ENCODE measurements at places on chromosomes 13 and 19.
A peak's percentile ranks its signal among the peaks of the same experiment; 100 is the strongest.

- DNase-seq, result no peak
These were observed 13.1 kb upstream of the GTF3A start for GRCh38 chr13:27411341-27411740.

DNA sequence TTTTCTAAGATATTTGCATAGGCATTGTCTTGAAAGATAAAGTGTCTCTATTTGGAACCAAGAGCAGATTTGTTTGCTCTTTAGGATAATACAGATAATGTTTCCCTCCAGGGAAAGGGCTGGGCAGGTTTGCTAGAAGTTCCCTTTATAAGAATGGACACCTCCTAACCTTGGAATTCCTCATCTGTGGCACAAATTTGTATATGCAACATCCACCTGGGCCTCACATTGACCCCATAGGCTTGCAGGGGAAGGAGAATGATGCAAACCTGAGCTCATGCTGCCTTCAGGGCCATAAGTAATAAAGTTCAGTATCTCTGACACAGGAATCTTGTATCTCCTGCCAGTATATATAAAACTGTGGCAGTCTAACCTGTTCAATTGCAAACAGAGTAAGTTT lies 508.4 kb upstream of the MIR17HG start:
- DNase-seq, result no peak

DNA sequence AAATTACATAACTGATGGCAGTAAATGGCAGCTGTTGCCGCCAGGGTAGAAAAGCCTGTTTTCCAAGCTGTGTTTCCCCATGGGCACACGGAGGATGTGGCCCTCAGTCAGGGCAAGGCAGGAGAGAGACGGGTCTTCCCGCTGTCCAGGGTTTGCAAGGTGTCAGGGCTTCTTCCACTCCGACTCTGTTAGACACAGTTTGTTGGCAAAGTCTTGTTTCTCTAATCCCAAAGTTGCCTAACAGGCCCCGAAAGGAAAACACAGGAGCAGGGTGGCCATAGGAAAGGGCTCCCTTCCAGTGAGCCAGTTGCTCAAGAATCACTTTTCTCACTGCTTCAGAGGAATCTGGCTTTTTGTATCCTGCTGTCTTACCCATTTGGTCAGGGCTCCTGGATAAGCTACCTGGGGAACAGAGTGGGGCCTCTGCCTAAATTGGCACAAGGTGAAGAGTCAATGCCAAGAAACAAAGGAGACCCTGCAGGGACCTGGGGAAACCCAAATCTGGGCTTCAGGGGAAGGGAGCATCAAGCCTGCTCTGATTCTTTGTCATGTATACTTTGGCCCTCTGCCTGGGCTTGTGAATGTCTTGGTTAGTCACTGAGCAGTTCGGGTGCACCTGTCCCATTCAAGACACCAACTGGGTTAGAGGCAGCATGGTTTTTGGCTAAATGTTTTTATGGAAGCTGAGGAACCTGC lies 29.0 kb upstream of the CXCL17 start:
- no peak for DNase-seq

DNA sequence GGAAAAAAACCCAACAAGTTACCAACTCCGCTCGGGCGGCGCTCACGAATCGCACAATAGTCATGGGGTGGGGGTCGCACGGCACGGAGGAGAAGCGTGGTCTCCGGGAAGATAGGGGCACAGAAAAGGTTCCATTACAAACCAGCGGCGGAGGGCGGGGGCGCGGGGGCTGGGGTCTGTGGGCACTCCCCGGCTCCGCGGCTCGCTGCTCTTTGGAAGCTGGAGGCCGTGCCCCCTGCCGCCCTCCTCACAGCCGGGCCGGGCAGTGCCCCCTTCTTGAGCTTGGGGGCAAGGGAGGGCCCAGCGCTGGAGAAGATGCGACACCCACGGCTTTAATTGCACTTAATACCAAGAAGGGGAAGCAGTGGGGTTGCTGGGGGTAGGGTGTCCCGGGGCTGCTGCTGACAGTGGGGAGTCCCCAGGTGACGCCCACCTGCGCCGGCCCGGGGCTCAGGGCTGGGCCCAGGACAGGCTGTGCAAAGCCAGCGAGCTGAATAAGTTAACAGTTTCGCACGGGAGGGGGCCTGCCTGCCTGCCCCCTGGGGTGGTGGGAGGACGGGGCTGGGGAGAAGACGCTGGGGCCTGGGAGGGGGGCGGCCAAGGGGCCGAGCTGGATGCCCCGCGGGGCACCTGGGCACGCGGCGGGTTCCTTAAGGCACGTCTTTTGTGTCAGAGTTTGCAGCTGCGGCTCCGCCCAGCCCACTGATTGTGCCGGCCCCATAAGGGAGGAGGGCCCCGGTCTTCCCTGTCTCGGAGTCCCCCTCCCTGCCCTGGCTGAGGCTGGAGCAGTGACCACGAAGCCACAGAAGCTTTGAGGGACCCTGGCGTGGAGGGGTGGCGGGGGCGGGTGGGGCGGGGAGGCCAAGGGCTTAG lies 9.8 kb downstream of the DCAF15 start:
- no peak for DNase-seq

DNA sequence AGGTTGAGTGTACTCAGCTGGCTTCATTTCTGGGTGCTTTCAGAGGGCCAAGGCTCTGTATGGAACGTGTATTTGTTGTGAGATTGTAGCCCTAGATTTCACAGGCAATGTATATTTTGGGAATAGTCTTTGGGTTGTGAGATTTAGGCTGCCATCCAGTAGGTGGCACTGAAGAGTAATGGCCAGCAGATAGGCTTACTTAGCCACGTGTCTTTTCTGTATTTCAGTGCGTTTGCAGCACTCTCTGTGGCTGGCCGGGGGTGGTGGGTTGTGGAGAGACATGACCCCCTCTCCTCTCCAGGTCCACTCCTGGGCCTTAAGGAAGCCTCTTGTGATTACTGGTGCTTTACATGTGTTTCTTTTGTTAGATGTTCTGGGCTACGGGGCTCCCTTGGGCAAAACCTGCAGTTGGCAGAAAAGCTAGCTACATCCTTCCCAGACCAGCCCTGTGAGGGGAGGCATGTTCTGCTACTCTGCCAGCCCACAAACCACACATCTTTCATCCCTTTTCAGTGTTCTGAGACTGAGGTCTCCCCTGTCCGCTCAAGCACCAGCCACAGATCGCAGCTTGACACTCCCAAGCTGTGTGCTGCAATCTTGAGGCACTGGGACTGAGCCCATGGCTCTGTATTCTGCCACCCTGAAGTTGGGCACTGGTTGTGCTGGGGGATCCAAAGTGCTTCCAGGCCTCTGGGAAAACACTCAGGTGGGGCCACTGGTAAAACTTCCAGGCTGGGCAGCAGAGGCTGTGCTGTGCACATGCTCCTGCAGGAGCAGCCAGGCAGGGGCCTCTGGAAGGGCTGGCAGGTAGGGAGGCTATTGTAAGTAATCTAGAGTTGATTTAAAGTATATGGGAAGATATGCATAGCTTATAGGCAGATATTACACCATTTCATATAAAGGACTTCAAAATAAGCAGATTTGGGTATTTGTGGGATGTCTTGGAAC lies 1096.8 kb upstream of the PCDH20 start:
- DNase-seq, result no peak

DNA sequence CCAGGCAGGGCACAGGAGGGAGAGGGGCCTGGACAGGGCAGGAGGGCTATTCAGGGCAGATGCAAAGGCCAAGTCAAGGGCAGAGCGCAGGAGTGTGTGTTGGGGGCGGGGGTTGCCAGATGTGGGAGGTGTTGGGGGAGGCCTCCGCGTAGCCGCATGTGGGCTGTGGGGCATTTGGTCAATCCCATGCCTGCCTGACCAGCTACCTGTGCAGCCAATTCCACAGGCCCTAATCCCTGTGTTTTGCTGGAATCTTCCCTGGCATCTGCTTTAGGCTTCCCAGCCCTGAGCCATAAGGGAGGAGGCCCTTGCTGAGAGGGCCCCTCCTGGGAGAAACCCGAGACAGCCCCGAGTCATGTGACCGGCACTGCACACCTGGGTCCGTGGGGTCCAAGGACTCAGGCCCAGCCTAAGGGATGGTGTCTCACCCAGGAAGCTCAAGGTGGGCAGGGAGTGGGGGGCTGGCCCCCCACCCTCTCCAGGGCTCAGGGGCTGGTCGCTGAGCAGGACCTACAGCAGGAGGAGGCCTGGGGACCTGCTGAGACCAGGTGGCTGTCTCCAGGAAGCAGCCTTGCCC lies 20.3 kb downstream of the RFX1 start:
- DNase-seq, result no peak

GRCh38 chr13:33728271-33729037 lies 89.5 kb upstream of the RFC3 start:
- no peak for DNase-seq

- no peak for DNase-seq
These were observed 4.5 kb downstream of the KCNN4 start for GRCh38 chr19:43776286-43776685.

DNA sequence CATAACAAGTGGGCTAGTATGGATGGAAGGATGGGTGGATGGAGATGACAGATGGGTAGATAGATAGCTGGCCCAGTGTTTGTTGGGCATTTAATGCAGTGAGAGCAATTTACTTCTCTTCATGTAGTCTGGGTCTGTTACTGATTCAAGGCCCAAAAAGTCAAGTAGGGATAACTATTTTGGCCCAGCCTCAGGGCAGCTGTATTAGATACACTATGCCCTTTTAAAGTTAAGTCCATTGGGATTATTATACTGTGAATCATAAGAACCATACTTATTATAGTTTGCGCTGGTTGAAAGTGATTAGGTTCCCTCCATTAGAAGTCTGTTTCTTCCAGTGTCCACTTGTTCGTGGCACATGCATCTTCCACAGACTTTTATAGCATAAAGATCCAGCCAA lies 4.7 kb downstream of the ITGBL1 start:
- DNase-seq, result no peak

GRCh38 chr13:26482451-26483197 lies 74.9 kb upstream of the WASF3 start:
- DNase-seq, result peak; percentile 17

DNA sequence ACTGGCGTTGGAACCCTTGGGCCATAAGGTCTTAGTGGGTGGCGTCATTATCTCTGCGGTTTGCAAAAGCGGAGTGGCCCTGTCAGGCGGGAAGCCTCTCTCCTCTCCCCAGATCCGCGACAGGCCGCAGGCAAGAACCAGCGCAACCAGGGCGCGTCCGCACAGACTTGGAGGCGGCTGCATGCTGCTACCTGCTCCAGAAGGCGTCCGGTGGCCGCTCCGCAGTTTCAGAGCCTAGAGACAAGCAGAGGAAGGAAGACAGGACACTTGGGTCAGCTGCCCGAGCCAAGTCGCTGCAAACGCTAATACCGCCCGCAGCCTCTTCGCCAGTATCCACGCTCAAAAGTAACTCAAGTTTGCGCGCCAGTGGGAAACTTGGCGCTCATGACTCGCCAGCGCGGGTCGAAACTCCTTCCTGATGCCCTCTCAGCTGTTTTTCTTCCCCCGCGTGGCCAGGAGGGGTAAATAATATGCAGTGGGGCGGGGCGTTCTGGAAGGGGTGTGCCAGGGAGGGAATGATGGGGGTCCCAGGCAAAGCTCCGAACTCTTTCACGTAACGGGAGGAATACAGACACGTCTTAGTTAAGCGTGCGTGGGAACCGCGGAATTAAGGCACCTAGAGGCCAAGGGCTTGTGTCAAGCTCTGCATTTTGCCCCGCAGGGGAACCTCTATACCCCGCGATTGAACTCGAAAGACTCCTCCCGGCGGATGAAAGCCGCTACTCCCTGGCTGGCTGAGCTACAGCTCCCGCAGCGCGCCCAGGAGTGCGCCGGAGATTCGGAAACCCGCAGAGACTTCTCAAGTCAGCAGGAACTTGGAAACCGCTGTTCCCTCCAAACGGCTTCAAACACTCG lies at the start of gene EDNRB:
EDNRB (minus strand) TSS at position 441 of the 855 bp plus-strand sequence; CDS start at position 183, 258 bp downstream.
- no peak for DNase-seq

GRCh38 chr19:16542910-16543472 lies 754 bp upstream of the CHERP start:
- no peak for DNase-seq

DNA sequence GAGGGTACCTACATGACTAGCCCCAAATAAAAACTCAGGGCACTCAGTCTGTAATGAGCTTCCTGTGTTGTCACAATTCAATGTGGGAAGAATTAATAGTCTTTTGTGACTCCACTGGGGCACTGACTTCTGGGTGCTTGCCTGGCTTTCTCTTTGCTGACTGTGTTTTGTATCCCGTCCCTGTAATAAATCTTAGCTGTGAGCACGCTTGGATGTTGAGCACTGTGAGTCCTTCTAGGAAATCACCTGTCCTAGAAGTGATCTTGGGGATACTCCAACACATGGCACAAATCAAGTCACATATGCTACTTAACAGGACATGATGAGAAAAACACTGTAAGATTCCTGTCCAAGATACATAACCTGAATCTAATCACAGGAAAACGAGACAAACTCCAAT lies 83.0 kb downstream of the USP12 start:
- DNase-seq, result no peak

DNA sequence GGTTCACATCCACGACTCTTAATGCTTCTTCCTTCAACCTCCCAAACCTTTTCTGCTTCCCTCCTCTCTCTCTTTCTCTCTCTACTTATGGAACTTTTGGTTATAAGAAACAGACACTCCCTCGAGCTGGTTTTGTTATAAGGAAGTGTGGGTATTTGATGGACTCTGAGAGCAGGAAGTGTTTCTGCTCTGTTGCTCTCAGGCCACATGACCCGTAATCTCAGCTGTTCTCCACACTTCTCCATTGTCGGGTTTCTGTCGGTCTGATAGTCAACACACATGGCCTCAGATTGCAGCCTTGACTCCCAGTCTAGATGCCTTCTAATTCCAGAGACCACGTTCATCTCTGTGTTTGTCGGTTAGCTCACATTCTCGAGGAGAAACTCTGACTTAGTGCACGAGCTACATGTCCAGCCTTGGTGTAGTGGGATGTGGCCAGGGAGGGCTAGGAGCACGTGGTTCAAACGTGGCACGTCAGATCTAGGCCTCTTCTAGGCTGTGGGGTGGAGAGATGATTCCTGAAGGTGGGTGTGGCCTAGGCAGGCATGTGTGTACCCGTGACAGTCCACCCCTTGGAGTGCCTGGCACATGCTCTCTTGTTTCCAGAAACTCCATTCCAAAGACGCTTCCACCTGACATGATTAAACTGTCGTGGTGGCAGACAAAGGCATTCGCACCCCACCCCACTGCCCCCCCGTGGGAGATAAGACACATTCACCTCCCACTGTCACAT lies 26.3 kb downstream of the CNFN start:
- DNase-seq, result no peak

DNA sequence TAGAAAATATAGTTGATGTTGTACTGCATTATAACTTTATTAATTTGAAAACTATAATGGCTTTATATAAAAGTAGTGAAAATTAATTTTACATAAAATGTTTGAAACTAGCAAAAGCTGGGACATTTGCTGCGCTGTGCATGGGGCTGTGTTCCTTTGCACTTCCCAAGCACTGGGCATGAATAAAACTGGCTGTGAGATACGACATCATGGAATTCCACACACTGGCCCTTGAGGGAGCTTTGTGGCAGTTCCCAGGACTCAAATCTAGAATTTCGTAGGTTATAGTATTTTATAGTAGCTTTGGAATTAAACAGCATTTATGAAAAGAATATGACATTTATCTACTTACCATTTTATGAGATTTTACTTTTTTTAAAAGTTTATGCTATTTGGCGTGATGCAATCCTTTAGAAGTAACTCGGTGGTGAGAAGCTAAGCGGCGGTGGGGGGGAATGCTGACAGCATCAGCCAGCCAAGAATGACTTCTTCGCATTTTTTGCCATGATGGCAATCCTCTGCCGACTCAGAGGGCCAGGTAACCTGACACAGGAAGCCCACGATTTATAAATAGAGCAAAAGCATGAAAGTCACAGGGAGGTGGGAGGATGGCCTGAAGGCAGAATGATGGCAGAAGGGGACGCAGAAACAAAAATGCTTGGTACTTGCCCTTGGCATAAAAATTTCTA lies 553.5 kb downstream of the MYO16 start:
- DNase-seq, result no peak

Data from stimulated activated CD8-positive, alpha-beta memory T cell treated with anti-CD3 and anti-CD28 coated beads, Interleukin-2, amount 100 ng/mL, for 1 hour (primary cell).